ENCODE measurements at places on chromosomes 3 and 15. TPM values are rescaled to one million over a fixed set of nuclear protein-coding genes. Genes with fewer than 3 reads are reported as not detected.

The CFAP100 gene
- total RNA-seq = not detected

The FETUB gene
- total RNA-seq = not detected

The SLC24A5 gene
- not detected for total RNA-seq

The FHIT gene
- total RNA-seq = 2.2 TPM

The C2CD4A gene
- total RNA-seq = not detected

The KLF15 gene
- total RNA-seq = 0.32 TPM

The RHOV gene
- total RNA-seq = under 0.01 TPM

The DPH3 gene
- total RNA-seq = 20.0 TPM

DNA sequence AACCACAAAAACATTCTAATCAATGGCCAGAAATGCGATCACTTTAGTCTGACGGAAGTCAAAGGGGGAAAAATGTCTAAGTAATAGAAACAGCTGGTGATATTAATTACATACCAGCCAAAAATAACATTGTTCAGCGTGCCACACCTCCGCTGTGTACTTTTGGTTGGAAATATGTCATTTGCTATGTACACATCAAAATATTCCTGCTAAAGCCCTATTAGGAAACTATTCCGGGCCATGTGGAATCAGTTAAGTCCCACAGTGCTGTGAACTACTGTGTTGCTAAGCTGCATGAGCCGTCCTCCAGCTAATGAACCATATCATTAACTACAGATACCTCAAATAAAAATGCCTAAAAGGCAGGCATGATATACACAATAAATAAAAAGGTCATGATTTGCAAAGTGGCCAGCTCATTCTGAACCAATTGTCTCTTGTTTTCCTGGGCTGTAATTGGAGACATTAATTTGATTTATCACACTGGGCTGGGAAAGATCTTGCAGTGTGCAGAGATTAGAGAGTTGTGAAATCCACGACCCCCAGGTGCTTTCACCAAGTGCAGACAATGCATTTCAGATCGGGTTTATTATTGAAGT is 200.5 kb upstream of the LRTM1 start:
- peak; percentile 92 for DNase-seq

- DNase-seq = no peak
These were observed 30.4 kb downstream of the SQOR start for GRCh38 chr15:45665261-45665660.

- no peak for DNase-seq
These were observed 39.2 kb downstream of the GPR176 start for GRCh38 chr15:39880718-39881387.

GRCh38 chr3:49803465-49804140 is 542 bp downstream of the INKA1 start:
- no peak for DNase-seq

GRCh38 chr3:101072300-101072699 is 79.1 kb upstream of the ABI3BP start:
- DNase-seq = no peak

DNA sequence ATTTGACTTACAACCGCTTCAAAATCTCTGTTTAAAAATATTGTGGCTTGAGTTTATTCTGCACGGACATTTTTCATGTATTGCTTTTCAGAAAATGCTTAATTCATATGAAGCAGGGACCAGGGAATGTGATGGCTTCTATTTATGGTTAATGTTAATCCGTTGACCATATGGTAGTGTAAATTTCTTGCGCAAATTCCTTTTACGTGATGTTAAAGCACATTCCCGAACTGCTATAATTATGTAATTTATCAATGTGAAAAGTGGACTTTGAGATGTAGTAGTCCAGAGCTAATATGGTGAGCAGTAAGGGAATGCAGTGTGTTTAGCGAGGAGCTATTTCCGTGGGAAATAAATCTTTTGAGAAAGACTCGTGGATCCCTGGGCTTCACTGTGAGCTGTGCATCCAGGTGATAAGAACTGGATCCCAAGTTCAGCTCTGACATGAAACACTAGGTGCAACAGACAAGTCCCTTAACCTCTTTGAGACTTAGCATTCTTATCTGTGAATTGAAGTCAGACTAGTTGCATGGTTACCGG is 27.3 kb downstream of the ANAPC13 start:
- DNase-seq = no peak

GRCh38 chr3:10524799-10525301 is 19.5 kb upstream of the ATP2B2 start:
- DNase-seq = no peak

DNA sequence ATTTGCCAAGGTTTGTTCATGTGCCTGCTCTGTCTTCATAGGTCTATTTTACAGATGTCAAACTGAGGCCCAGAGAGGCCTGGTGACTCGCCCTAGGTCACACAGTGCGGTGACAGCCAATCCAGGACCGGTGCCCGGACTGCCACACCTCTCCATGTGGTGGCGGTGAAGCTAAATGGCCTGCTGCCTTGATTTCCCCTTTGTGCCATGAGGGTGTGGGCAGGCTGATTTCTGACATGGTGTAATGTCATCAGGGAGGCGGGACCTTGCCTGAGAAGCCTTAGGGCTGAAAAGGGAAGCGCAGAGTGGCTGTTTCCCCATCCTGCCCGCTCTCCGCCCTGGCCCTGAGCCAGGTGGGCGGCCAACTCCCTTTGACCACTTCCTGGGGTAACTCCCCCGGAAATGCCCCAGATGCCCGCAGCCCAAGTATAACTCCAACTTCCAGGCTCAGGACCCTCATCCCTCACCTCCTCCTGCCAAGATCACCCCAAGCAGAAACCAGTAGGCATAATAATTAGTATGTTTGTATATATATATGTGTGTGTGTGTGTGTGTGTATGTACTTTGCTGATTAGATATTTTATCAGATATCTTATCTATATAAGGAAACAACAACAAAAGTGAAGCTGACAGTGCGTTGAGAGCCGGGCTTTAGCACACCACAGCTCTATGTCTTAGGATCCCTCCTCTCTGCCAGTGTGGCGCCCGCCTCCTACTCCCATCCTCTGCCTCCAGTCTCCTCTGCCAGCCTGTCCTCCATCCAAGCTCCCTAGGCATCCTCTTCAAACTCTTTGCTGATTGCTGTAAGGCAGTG is 63.9 kb downstream of the IQSEC1 start:
- DNase-seq = no peak

- DNase-seq = peak; percentile 72
These were observed 3.2 kb downstream of the GBE1 start for GRCh38 chr3:81758275-81758674.

- peak; percentile 68 for DNase-seq
These were observed 75.0 kb upstream of the RNU6-1 start for GRCh38 chr15:67914537-67915460.

GRCh38 chr15:48062148-48062872 is 58.5 kb upstream of the SLC24A5 start:
- peak; percentile 57 for DNase-seq

All from fibroblast of villous mesenchyme (primary cell).